ENCODE measurements at places on chromosomes 3 and 15. TPM values are rescaled to one million over a fixed set of nuclear protein-coding genes. Genes with fewer than 3 reads are reported as not detected.

GRCh38 chr15:45162771-45163507, 24.8 kb downstream of the SHF start:
- peak; percentile 46 for DNase-seq

Gene SCN5A
- polyA plus RNA-seq, result 5.9 TPM

GRCh38 chr3:57062101-57062631, 1.7 kb downstream of the SPATA12 start:
- DNase-seq, result no peak

DNA sequence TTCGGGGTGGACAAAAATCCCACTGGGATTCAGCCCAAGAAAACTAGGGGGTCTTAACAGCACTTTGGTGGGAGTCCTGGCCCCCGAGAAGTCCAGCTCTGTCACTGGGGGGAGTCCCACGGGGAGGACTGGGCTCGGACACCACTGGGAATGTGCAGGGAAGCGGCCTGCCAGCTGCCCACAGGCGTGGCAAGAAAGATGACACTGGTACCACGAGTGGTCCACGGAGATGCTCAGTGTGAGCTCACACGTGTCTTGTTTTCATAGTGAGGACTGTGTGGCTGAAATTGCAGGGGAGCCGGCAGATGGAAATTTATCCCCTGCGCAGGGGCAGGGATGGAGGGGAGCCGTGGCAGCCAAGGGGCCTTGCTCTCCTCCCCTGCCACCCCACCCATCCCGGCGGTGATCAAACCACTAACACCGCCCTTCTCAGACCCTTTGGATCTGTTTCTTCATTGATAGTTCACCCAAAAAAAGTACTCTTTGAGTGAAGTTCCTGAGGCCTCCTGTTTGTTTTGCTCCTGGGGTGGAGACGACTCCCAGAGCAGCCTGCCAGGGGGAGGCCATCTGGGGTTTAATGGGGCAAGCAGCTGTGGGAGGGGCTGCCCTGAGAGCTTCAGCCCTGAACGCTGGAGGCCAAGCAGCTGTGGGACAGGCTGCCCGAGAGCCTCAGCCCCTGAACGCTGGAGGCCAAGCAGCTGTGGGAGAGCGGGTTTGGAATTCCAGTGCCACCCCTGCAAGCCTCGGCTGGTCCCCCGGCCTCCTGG, 130.9 kb downstream of the LRRK1 start:
- DNase-seq, result no peak

Gene NR2E3
- polyA plus RNA-seq, result 7.4 TPM

Gene ARPP21
- polyA plus RNA-seq, result 219 TPM

DNA sequence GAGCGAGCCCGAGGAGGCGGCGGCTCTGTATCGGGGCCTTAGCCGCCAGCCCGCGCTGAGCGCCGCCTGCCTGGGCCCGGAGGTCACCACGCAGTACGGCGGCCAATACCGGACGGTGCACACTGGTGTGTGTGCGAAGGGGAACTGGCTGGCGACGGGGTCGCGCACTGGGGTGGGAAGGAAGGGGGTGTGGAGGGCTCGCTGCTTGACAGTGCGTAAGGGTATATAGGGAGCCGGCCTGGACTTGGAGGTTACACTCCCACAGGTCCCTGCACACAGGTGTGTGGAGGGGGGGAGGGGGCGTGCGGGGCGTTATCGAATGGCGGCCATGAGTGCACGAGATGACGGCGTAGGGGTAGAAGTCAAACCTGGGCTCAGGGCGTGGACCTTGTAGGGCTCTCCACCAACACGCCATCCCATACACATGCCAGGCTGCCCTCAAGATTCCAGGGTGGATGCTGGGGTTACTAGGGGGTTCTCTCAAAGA, 389 bp downstream of the APEH start:
- no peak for DNase-seq

DNA sequence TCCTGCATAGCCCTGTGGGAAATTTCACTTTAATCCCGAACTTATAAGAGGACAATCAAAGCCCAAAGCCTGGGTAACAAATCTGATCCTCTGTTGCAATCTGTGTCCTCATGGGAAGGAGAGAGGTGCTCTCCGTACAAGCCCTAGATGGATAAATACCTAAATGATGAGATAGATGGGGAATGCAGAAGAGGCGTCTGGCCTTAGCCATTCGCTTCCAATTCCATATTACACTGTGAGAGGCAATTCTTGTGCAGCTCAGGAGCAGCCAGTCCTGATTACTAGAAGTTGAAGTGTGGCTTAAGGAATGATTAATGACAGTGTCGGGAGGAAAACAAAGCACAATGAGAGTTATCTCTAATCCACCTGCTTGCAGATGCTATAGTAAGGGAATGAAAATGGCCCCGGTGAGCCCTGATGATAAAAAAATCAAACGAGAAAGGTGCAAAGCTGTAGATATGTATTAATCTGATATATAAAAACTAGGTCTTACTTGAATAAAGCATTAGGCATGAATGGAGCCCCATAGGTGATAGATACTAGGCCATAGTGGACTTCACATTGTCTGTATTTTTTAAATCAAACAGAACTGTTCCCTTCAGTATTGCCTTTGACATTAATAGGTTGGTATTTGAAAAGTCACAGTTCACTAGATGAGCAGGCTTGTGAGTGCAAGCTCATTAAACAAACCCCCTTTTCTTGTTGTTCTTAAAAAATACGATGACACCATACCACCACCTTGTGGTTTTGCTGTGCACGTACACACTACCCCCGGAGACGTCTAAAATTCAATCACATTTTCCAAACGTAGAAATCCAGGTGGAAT, 54.2 kb upstream of the TMCO5A start:
- peak; percentile 6 for DNase-seq

DNA sequence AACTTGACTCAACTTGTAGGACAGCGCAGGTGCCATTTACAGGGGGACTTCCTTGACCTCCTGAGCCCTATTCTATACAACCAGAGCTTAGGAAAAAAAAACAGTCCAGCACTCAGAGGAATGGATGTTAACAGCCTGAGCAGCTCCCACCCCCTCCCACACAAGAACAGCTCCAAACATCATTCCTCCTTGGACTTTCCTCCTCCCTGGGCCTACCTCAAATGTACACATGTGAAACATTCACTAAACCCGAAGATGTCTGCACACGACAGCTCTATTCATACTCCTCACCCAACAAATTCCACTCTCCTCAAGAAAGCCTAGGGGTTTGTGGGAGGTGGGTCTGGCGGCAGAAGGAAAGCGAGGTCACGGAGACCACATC, 503 bp upstream of the ATRIP start:
- no peak for DNase-seq

Gene MBD4
- 26.5 TPM for polyA plus RNA-seq

DNA sequence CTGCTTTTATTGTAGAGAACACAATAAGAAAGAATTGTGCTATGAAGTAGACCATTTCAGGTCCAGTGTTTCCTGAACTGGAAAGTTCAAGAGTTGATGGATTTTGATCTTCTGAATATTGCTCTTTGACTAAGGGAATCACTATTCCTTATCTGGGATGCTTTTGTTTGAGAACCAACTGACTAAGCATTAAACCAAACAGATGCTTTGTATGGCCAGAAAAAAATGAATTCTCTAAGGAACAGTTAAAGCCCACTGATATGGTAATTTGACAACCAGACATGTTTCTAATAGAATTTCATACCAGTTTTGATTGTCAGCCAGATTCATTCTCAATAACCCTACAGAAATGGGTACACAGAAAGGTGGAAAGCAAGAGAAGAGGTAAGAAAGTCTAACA, 67.5 kb upstream of the CADPS start:
- DNase-seq, result no peak

DNA sequence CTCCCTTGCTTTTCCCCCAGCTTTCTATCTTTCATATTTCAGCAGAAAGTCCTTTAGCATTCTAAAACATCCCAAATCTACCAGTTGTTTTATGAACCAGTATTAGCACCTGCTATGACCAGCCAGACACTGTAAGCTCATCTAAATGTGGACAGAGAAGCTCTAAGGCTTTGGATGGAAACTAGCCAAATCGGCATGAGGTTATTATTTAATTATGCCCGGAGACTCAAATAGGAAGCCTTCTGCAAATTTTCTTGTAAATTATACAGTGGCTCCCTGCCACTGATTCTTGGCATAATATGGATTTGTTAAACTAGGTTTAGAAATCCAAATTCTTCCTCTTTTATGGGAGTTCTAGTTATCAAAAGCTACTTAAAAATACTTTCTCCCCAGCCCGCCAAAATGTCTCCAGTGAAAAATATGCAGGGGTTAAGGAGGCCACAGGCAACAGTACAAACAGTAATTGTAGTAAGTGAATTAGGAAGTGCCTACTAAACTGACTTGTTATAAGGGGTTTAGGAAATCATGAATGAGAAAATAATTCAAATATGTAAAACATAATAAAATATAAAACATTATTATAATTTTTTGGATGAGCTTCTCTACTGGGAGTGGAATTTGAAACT, 15.4 kb downstream of the MYH15 start:
- DNase-seq, result no peak

DNA sequence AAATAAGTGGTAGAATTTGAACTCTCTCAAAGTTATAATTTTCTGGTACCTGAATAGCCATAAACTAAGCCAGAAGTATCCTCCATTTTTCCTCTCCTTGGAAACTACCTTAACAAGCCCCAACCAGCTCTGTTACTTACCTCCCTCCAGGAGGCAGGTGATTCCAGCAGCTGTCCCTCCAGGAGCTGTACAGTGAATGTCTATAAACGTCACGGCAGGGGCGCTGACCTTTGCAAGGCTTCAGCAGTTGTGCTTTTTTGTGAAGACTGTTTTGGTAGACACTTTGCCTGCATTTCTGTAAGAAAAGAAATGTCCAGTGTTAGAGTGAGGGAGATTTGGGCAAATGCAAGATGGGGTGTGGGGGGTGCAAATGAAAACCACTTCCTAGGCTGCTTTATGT, 67.2 kb downstream of the LEO1 start:
- DNase-seq, result no peak

Gene CCNDBP1
- 41.8 TPM for polyA plus RNA-seq

- DNase-seq, result no peak
These were observed 80.1 kb downstream of the AQR start for GRCh38 chr15:34889476-34889875.

DNA sequence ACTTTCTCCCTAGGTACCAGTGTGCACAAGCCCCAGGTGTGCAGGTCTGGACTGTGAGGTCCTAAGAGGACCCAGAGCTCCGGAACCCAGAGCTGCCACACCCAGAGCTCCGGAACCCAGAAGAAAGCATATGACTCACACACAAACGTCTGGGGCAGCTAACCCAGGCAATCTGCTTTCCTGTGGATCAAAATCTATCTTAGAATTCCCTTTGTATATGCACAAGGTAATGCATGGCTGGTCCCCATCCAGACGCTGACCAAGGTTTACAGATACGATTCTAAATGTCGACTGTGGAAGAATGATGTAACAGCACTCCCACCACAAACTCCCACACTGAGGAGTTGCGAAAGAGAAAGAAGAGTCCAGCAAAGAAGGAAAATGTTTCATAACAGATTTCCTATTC, 15.7 kb downstream of the KCNMB2 start:
- no peak for DNase-seq

Gene ERICH6
- 0.11 TPM for polyA plus RNA-seq

Gene POPDC2
- 38.2 TPM for polyA plus RNA-seq

Gene ABHD17C
- polyA plus RNA-seq, result 5.0 TPM

DNA sequence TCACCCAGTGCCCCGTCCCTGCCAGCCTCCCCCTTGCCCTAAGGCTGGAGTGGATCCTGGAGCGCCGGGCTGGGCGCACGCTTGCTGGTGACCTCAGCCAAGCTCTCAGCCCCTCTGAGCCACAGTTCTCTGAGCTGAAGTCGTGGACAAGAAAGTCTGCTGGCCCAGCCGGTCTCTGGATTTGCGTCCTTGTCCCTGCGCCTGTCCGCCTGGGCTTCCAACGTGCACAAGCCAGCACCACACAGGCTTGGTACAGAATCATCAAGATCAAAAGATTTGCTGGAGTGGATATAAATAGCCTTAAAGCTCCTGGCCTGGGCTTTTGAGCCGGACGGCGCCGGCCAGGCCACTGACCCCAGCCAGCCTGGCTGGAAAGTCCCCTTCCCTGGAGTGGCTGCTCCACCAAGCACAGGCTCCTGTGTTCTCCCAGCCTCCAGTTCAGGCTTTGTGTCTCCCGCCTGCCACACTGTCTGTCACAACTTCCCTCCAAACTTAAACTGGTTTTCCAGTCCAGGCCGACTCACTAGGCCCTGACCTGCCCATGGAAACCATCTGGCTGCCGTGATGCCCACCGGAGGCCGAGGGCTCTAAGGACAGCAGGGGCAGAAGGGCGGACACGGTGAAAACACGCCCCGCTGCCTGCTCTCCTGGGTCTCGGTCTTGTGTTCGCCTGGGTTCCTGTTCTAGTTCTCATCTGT, 156.2 kb downstream of the NUP210 start:
- no peak for DNase-seq

Gene SLC51A
- 9.9 TPM for polyA plus RNA-seq

- no peak for DNase-seq
These were observed 717.6 kb upstream of the GOLIM4 start for GRCh38 chr3:168813225-168813802.

DNA sequence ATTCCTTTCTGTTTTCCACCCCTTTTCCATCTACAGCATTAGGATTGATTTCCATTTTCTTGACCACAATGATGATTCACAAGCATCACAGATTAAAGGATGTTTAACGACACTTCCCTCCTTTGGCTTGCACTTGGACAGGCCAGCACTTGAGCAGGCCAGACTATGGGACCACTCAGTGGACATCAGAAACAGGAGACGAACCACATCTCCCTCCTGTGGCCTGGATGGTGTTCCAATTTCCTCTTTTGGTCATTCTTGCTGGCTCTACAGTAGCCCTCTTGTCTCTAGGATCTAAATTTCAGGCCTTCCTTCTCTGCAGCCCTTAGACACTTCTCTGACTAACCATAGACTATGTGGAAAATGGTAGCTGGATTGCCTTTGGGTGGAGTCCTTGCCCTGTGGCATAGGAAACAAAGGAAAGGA, 78.8 kb upstream of the BOC start:
- DNase-seq, result no peak

GRCh38 chr3:113534365-113534764, 2.0 kb downstream of the SIDT1 start:
- no peak for DNase-seq

DNA sequence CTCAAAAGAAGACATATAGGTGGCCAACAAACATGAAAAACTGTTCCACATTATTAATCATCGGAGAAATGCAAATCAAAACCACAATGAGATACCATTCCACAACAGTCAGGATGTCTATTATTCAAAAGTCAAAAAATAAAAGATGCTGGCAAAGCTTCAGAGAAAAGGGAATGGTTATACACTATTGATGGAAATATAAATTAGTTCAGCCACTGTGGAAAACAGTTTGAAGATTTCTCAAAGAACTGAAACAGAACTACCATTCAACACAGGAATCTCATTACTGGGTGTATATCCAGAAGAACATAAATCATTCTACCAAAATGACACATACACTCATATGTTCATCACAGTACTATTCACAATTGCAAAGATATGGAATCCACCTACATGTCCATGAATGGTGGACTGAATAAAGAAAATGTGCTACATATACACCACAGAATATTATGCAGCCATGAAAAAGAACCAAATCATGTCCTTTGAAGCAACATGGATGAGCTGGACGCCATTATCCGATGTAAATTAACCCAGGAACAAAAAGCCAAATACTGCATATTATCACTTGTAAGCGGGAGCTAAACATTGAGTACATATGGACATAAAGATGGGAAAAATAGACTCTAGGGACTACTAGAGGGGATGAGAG, 32.7 kb upstream of the DGKG start:
- DNase-seq, result no peak

- no peak for DNase-seq
These were observed 83.5 kb upstream of the ABHD17C start for GRCh38 chr15:80611543-80612080.

Gene SLC28A1
- 0.39 TPM for polyA plus RNA-seq
